ENCODE measurements at places on chromosomes 2 and 18.

- DNase-seq = no peak
Measured at GRCh38 chr2:111627256-111627655, 256.7 kb downstream of the ANAPC1 start.

GRCh38 chr2:8234757-8235374 is 447.0 kb upstream of the ID2 start:
- peak; percentile 74 for DNase-seq

GRCh38 chr2:178630581-178630980 is 150.3 kb downstream of the PLEKHA3 start:
- DNase-seq = no peak

DNA sequence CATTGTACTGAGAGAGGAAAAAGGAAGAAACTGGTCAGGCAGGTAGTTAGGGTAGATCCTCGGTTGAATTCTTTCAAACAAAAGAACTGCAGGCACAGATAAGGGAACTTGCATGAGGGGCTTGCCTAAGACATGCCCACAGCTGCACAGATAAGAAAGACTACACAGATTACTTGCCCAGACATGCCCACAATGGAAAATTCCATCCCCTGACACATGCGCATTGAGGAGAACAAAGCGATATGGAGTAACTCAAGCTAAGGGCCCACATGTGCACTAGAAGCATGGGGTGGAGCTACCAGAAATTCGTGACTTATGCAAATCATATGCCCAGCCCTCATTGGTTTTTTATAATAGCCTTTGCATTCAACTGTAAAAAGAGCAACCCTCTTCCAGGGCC is 181.3 kb upstream of the ZNF521 start:
- no peak for DNase-seq

GRCh38 chr18:54161267-54161666 is 63.2 kb downstream of the MBD2 start:
- no peak for DNase-seq

DNA sequence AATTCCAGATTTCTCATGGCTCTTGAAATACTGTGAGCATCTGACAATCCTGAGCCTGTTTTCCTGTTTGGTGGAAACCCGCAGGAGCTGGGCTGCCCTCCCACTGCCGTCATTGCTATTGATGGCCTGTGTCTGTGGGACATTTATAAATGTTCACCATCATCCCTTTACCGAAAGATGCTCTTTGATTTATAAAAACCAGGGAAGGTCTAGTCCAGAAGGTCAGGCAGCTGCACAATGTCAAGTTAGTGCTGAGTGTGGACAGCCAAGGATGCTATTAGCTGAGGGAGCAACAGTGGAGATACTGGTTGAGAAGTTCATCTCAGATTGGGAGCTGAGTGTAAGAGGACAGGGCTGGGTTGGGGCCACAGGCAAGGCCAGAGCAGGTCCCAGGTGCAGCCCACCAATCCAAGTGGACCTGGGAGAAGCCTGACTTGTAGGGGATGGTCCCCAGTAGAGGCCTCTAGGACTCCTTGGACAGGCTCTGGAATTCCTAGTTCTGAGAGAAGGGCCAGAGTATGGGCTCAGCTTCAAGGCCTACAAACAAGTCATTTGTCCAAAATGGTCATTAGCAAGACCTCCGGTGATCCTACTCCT is 55.1 kb downstream of the COPS8 start:
- DNase-seq = no peak

GRCh38 chr2:144431392-144431783 is 88.5 kb downstream of the ZEB2 start:
- DNase-seq = no peak

GRCh38 chr18:5894611-5895298 is 567 bp downstream of the TMEM200C start:
- no peak for DNase-seq

DNA sequence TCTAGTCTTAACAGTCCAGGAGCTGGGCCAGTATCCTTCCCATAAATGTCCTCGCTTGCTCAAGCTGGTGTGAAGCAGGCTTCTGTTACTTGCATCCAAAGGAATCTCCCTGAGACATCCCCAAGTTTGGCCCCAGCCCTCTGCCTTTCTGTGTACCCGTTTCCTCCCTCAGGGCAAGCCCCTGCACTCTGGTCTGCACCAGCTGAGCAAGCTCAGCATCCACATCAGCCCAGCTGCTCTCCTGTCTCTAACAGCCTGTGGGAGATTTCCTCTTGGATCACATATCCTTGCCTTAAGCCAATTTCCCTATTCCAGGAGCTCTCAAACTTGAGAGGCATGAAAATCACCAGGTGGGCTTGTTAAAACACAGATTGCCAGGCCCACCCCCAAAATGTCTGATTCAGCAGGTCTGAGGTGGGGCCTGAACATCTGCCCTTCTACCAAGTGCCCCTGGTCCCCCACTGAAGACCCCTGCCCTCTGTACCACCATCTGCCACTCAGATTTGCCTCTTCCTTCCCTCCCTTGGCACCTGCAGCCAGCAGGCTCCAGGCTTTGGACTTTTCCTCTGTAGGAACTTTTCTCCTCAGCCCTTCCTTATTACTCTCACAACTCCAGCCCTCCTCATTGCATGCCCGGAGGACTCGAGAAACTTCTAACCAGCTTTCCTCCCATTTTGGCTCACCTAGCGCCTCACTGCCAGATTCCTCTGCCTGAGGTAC is 32.1 kb downstream of the REEP1 start:
- DNase-seq = no peak

GRCh38 chr2:73063909-73064875 is 7.3 kb downstream of the SFXN5 start:
- peak; percentile 89 for DNase-seq

- DNase-seq = peak; percentile 96
Measured at GRCh38 chr2:230908595-230909191, 16.3 kb downstream of the GPR55 start.

- DNase-seq = no peak
Measured at GRCh38 chr2:42187886-42188285, 18.7 kb downstream of the EML4 start.

- no peak for DNase-seq
Measured at GRCh38 chr2:230602562-230603230, 109.9 kb upstream of the CAB39 start.

DNA sequence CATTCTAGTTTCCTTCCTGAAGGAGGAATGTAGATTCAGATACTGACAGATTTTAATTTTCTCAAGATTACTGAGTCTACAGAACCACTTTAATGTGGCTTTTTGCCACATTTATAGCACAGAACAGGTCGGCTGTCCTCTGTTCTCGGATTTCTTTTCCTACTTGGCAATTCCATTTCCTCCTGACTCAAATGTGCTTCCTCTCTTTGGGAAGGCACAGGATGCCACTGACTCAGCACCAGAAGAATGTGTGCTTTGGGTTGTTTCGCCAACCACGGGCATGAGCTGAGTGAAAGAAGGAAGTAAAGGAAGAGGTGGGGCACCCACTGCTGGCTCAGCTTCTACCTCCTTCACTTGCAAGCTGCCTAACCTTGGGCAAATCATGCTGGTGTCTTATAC is 970.6 kb upstream of the ACVR2A start:
- DNase-seq = peak; percentile 95

- no peak for DNase-seq
Measured at GRCh38 chr2:176135035-176135440, 5.5 kb downstream of the HOXD8 start.

DNA sequence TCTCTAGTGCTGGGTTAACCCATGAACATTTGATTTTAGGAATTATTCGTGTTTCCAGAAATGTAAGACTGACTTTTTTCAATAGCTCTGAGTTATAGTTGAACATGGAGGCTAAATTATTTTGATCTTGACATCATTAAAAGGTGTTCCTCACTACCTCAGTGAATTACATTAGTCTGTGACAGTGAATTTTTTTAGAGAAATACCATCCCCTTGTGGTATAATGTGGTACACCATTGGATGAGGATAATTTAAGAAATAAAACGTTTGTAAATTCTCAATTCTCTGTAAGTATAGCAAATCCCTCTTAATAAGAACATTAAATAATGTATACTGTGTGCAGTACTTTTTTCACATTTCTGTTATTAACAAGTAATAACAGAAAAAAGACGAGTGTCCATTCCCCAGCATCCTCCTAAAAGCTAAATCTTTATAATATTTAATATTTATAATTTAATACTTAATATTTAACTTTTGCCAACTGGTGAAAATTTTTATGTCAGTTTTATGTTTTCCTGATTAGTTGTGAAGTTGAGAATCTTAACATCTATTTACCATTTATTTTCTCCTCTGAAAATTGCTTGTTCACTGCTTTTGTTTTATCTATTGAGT is 70.3 kb upstream of the CWC22 start:
- peak; percentile 55 for DNase-seq

DNA sequence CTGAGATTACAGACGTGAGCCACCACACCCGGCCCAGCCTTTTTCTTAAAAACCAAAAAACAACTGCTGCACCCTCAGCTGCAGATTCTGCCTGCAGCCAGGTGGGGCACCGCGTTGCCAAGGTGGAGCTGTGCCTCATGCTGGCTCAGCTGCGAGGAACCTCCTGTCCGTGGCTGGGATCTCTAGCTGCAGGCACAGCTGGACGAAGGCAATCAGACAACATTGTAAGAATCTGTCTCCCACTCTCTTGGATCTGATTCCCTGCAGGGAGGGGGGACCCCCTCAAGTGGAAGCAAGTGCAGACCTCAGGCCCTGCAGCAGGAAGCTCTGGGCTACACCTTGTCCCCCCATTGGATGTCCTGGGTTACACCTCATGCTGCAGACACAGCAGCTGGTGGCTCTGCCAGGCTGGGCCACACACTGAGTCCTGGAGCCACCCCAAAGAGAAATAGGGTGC is 24.1 kb downstream of the CIDEA start:
- DNase-seq = no peak

- DNase-seq = peak; percentile 6
Measured at GRCh38 chr2:132969371-132969985, 299.5 kb upstream of the LYPD1 start.

GRCh38 chr18:44537526-44537925 is 143.2 kb upstream of the SETBP1 start:
- DNase-seq = peak; percentile 97

- no peak for DNase-seq
Measured at GRCh38 chr2:118498943-118499342, 348.5 kb downstream of the EN1 start.

DNA sequence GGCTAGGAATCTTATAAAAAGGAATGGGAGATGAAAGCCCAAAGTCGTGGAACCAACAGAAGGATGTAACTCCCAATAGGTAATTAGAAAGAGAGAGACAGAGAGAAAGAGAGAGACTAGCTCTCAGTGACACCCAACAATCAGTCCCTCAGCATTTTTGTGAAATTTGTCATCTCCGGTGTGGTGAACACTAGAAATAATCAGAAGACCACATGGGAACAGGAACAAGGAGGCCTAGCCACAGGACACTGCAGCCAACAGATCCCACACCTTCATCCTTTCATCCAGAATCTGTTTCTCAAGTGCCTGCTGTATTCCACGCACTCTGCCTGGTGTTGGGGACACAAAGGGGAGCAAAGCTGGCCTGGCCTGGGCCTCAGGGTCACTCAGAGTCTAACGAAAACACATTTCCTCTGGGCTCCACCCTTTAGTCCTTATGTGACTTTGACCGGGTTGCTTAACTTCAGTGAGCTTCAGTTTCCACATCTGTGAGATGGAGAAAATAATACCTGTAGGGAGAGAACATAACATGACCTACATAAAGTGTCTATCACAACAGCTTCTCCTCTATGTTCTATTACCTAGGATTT is 53.1 kb downstream of the EHD3 start:
- no peak for DNase-seq
